ENCODE measurements at places on chromosomes 13 and 19.
A peak's percentile ranks its signal among the peaks of the same experiment; 100 is the strongest.

DNA sequence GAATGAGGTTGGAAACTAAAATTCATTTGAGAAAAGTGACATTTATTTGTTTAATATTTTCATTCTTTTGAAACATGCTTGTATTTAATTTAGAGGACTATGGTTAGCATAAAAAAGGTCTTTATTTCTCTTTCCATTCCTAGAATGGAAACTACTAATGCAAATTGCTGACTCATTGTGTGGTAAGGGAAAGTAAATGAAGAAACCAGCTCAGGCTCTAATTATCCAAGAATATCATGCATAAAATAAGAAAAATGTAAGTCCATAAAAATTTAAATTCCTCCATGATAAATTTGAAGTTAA lies 777.0 kb upstream of the SLITRK1 start:
- no peak for DNase-seq

GRCh38 chr19:56245121-56245740 lies 27.3 kb upstream of the EDDM13 start:
- no peak for DNase-seq

DNA sequence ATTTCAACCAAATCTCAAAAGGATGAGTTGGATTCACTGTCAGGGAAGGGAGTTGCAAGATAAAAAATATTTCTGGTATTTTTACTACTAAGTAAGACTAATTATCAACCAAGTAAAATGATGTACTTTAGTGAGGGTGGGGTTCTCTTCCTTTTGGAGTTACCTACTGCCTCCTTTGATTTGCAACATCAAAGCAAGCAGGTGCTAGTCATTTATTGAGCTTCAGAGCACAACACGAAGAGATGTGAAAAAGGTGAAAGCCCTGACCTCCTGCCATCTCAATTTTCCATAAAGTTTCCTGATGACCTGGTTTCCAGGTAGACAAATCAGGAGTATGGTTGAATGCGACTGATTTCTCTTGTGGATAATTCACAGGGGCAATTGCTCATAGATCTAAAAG lies 96.0 kb downstream of the CDADC1 start:
- no peak for DNase-seq

DNA sequence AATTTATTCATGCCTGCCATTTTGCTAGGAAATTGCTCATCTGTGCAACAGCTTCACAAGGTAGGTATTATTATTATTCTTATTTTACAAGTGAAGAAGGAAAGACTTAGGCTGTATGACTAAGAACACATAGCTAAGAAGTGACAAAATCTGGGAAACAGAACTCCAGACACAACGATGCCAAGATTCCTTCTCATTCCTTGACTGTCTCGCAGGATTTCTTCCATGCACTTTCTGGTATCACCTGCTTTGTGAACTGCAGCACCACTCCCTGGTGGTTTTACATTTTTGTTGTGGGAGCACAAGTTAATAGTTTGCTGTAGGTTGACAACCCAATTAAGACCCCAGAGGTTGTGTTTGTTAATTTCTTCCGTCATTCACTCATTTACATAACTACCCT lies 188.5 kb downstream of the LACC1 start:
- DNase-seq = no peak

- DNase-seq = no peak
These were observed 271.3 kb downstream of the PCDH20 start for GRCh38 chr13:61144301-61144700.

GRCh38 chr13:28429685-28430290 lies 65.1 kb downstream of the FLT1 start:
- DNase-seq = no peak

DNA sequence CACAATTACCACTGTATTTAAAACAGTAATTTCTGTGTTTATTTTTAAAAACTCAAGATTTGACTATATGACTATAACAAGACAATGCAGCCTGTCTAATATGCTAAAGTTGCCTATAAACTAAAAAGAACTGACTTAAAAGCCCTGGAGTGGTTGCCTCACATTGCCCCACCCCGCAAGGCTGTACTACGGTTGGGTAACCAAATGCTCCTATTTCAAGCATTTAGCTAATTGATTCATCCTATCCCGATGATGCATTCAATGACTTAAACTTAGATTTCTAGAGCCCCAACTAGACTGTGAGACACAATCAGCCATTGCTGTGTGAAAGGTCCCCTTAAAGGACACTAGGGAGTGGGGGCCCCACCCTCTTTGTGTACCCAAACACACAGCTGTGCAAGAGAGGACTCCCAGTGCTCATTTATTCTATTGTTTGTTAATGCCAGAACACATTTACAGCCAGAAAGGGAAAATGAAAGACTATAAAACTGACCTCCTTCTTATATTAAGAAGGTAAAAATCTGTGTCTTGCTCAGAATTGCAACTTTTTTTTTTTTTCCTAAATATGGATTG lies 66.9 kb downstream of the MIPEP start:
- DNase-seq = no peak

- DNase-seq = no peak
These were observed 14.2 kb upstream of the PDX1 start for GRCh38 chr13:27905650-27906049.

GRCh38 chr13:45527699-45528462 lies 63.1 kb downstream of the COG3 start:
- DNase-seq = no peak

DNA sequence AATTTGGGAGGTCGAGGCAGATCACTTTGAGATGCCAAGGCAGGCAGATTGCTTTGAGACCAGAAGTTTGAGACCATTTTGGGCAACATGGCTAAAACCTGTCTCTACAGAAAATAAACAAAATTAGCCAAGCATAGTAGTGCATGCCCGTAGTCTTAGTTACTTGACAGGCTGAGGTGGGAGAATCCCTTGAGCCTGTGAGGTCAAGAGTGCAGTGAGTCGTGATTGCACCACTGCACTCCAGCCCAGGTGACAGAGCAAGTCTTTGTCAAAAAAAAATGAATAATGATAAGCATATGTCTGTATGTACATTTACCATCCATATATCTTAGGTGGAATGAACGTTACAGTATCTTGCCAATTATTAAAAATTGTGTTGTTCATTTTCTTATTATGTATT lies 2447.7 kb downstream of the PCDH9 start:
- DNase-seq = no peak

- no peak for DNase-seq
These were observed 53.6 kb upstream of the ARHGEF7 start for GRCh38 chr13:111061358-111062045.

GRCh38 chr13:112457081-112457480 lies 80.9 kb downstream of the SPACA7 start:
- DNase-seq = no peak

DNA sequence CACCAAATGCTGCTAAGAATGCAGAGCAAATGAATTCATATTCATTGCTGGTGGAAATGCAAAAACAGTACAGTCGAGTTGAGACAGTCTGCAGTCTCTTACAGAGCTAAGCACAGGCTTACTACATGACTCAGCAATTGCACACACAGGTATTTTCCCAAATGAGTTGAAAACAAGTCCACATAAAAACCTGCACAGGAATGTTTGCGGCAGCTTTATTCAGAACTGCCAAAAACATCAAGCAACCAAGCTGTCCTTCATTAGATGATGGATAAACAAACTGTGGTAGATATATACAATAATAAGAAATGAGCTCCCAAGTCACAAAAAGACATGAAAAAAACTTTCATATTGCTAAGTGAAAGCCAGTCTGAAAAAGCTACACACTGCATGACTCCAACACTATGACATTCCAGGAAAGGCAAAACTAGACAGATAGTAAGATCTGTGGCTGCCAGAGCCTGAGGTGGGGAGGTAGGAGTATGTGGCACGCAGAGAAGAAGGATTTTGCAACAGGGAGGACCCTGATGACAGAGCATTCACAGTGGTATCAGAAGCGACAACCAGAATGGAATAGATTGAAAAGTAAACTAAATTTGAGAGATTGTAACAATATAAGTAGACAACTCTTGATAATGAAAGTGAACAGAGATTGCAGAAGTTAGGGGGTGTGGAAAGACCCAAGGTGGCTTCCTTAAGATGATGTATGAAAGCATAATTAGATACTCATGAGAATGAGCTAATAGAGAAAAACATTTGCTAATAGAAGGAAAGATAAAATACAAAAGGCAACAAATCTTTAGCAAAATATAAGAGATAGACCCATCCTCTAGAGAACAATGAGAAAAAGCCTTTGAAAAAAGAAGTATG lies 52.7 kb downstream of the TSC22D1 start:
- no peak for DNase-seq

DNA sequence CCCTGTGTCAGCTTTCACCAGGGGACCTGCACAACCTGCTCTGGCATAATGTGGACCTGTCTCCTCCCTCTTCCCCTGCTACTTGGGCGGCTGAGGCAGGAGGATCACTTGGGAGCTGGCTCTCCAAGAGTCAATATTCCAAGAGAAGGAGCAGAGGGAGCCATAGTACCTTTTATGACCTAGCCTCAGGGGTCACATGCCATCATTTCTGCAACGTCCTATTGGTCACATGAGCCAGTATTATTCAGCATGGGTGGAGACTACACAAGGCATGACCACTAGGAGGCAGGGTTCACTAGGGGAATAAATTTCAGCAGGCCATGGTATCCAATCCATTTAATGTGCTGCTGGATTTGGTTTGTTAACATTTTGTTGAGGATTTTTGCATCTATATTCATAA lies 12.0 kb upstream of the SHFL start:
- no peak for DNase-seq

DNA sequence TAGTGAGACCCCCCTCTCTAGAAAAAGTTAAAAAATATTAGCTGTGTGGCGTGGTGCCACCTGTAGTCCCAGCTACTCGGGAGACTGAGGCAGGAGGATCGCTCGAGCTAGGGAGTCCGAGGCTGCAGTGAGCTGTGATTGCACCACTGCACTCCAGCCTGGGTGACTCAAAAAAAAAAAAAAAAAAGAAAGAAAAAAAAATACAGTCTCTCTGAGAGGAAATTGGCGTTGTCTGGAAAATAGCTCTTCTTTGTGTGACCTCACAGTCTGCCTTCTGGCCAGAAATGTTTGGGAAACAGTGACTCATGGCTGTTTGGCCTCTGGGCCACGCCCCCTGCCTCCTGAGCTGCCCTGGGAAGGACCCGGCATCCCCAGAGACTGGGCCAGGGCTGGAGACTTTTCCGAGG lies 10.7 kb downstream of the MARCHF2 start:
- DNase-seq = peak; percentile 96

DNA sequence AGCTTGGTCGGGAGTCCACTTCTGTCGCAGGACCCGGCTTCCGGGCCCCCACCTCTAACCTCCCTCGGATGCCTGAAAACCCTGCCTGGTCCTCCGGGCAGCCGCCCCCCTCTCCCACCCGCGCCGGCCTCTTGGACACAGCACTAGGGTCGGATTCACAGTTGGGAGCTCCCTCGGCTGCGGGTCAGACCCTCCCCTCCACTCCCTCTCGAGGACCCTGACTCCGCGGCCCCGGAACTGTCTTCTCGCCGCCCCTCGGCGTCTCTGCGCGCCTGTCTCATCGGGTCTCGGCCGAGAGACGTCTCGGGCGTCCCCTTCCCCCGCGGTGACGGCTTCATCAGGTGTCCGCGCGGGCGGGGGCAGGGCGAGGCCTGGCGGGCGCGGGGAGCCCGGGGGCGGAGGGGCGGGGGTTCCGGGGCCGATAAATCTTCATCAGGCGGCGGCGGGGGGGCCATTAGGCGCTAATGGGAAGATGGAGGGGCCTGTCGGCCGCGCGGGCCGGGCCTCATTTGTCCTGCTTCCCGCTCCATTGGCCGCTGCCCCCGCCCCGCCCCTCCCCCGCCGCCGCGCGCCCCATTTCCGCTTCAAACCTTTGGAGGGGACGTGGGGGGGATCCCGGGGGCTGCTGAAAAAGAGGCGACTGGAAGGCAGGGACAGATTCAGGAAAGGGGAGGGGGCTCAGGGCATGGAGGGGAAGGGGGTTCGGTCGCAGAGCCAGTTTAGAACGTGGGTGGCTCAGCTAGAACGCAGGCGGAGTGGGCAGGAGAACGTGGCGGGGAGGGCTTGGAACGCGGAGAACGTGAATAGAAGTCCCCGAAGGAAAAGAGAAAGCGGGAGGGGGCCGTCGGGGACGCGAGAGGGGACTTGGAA lies 11.8 kb upstream of the ERFL start:
- DNase-seq = no peak

GRCh38 chr19:51060973-51061372 lies 3.9 kb downstream of the KLK13 start:
- DNase-seq = no peak

DNA sequence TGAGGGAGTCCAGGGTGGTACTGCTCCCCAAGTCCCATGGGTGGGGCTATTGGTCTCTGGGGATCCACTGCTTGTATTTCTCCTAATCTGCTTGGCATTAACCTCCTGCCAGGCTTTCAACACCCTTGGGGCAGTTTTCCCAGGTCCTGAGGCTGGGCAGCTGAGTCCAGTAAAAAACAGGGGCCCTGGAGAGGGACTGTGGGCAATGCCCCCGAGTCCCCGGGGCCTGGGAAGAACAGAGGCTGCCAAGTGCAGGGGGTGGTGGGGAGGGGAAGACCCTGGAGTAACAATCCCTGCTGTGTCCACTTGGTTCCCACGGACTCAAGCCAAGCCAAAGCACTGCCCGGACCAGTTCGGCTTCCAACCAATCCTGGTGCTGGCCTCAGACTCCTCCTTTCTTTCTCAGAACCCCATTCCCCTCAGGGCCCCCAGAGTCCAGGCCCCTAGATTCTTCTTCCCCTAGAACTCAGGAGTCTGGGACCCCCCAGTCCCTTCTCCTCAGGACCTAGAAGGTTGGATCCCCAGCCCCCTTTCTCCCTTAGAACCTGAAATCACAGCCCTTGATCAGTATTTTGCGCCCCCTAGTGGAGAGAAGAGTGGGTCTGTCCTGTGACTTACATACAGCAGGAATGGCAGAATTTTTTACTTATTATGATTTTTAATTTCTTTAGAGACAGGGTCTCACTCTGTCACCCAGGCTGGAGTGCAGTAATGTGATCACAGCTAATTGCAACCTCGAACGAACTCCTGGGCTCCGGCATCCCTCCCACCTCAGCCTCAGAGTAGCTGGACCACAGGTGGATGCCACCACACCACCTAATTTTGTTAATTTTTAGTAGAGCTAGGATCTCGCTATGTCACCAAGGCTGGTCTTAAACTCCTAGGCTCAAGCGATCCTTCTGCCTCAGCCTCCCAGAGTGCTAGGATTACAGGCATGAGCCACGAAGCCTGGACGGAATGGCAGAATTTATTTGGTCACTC lies 3.7 kb upstream of the CLPTM1 start:
- peak; percentile 72 for DNase-seq

GRCh38 chr13:112705286-112705685 lies 15.4 kb downstream of the ATP11A start:
- peak; percentile 35 for DNase-seq

DNA sequence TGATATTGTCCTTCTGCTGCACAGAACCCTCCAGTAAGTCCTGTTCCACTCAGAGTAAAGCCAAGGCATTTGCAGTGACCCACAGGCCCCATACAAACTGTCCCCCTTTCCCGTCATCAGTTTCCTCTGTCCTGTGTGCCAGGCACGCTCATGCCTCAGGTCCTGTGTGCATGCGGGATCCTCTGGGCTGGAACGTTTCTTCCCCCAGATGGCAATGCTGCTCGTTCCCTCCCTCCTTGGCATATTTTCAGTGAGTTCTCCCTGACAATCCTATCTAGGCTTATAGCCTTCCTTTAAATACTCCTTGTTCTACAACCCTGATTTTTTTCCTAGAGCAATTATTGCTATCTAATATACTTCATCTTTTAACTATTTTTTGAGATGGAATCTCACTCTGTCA lies 5.7 kb downstream of the OPA3 start:
- DNase-seq = no peak

Data from sciatic nerve (tissue), 2 donors.